Fibroblast of skin of left biceps (primary cell): ENCODE measurements at places on chromosomes 11 and 22.

- DNase-seq = peak; percentile 99
Measured at GRCh38 chr11:35629914-35630313, 11.7 kb downstream of the FJX1 start.

DNA sequence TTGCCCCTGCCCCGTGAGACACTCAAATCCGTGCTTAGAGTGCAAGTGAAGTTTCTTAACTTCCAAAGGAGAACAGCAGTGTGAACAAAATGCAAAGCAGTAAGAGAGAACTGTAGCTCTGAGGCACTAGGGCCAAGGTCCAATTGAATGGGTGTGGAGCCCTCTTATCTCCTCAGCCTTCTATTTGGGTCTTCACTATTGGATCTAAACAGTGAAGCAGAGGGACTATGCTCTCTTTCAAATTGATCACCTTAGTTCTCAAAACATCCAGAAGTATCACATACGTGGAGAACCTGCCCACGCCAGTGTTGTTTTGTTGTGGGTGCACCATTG lies 49.6 kb downstream of the C22orf31 start:
- no peak for DNase-seq

- DNase-seq = no peak
Measured at GRCh38 chr11:64604458-64605243, 13.6 kb downstream of the SLC22A12 start.

DNA sequence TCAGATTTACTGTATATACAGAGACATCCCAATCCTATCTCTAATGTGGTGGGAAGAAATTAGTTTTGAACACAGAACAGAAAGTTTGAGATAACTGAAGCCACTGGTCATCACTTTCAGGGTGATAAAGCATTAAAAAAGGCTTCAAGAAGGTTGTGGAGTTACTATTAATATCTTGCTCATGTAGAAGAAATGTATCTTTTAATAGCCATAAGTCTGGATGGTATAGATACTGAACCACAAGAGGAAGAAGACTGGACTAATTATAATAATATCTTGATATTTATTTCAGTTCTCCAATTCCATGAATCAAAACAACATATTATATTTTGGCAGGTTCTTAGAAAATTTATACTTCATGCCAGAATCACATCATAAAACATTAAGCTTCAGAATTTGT lies 137.1 kb downstream of the TMEM135 start:
- no peak for DNase-seq

DNA sequence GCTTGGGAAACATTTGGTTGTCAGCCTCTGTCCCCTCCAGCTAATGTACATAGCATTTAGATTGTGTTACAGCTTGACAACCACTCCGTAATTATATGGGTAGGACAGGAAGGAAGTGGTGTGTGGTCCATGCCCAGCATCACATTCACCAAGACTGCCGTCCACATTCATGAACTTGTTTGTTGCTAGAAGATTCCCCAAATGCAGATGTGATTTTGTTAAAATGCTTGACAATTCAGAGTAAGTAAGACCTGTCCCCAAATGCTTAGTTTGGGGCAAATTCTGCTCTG lies 1482.7 kb downstream of the TBC1D22A start:
- no peak for DNase-seq

- no peak for DNase-seq
Measured at GRCh38 chr22:20009018-20009491, 7.6 kb downstream of the ARVCF start.

- no peak for DNase-seq
Measured at GRCh38 chr11:93131709-93132108, 66.1 kb downstream of the SLC36A4 start.

GRCh38 chr11:65375012-65375411 lies 7.4 kb downstream of the SLC25A45 start:
- no peak for DNase-seq
